T-helper 17 cell (primary cell): ENCODE measurements at places on chromosomes 7 and 10. TPM values are rescaled to one million over a fixed set of nuclear protein-coding genes. Genes with fewer than 3 reads are reported as not detected.

DNA sequence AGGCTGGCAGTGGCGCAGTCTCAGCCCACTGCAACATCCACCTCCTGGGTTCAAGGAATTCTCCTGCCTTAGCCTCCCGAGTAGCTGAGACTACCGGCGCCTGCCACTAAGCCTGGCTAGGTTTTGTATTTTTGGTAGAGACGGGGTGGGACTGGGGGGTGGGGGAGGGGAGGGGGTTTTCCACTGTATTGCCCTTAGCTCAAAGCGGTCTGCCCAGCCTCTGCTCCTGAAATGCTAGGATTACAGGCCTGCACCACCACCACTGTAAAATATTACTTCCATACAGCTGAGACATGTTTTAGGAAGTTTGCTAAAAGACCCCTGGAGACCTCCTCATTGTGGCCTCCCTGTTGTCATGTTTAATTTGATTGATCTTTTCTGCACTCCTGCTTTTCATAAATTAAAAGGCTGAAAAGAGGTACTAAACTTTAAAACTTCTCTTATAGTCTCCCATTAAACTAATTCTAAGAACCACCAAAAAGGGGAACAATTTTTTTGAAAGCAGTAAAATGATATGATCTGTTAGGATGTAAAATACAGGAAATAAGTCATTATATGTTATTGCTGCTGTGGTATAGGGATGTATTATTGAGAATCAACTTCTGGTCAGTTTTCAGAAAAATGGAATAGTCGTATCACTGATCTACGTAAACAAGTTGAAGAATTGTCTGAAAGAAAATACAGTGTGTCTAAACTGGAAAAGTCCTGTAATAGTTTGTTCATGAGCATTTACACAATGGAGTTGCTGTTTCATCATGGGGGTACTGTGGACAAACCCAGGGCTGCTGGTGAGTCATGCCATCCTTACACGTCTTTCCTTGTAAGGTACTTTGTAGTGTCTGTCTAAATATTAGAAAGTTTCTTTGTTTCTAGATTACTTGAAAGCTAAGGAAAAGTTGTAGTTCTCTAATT is 72.9 kb upstream of the TMEM248 start:
- DNase-seq = no peak
- no peaks in the 10 kb centered on the region for H3K36me3 ChIP-seq
- peaks cover 10% of the 10 kb centered on the region for H3K4me1 ChIP-seq
- no peaks in the 10 kb centered on the region for H3K27me3 ChIP-seq

GRCh38 chr10:119896061-119896655 is 3.6 kb downstream of the SEC23IP start:
- H3K4me3 ChIP-seq = no peak overlapping the region
- no peaks in the 10 kb centered on the region for H3K27me3 ChIP-seq
- H3K27ac ChIP-seq = peak overlapping the region; percentile 97
- peaks cover 54% of the 10 kb centered on the region for H3K4me1 ChIP-seq

DNA sequence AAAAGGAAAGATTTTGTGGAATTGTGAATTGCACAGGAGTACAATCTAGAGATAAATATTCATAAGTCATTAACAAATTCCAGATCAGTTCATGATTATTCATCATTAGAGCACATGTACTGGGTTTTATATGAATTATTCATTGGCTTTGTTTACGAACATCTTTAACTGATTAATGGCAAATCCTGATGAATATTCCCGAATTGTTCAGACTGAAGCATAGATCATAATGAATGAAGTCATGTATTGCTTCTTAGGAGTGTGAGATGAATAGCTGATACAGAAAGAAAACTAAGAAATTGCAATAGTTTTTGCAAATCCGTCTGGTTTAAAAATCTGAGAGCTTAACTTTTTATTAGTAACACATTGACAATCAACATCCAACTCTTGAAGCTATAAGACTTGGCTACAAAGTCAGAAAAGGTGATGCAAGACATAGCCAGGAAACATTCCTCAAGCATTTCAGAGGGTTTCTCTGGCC is 183.6 kb upstream of the DGKB start:
- H3K4me3 ChIP-seq = no peak overlapping the region
- H3K27me3 ChIP-seq = no peaks in the 10 kb centered on the region
- no peak for DNase-seq
- H3K4me1 ChIP-seq = no peaks in the 10 kb centered on the region

DNA sequence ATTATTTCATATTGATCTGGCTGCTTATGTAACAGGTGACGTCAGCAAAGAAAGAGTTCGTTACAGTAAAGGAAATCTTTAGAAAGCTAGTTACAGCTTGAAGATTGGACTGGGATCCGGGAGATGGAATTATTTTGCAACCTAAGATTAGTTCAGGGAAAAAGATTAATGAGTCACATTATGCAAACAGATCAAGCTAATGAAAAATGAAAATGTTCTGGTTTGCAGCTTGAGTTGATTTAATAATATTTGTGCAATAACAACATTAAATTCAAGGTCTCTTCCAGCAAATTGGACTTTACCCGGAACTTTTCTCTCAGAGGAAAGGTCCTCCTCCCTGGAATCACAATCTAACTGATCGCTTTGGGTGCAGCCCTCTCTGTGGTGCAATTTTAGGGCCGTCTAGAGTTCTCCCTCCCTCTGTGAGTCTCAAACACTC is 119.5 kb downstream of the OTUD1 start:
- H3K4me1 ChIP-seq = no peaks in the 10 kb centered on the region
- no peaks in the 10 kb centered on the region for H3K36me3 ChIP-seq
- no peak for DNase-seq
- H3K27ac ChIP-seq = no peak overlapping the region

- no peak for DNase-seq
- peaks cover 40% of the 10 kb centered on the region for H3K4me1 ChIP-seq
- H3K27ac ChIP-seq = no peak overlapping the region
Measured at GRCh38 chr10:131970946-131971345, 10.8 kb downstream of the BNIP3 start.

TMEM236 gene
- not detected for total RNA-seq

DENND2A gene
- total RNA-seq = not detected

GRCh38 chr10:103491729-103492364 is 1.7 kb upstream of the NEURL1 start:
- peak overlapping the region; percentile 80 for H3K27ac ChIP-seq
- H3K27me3 ChIP-seq = peaks cover 40% of the 10 kb centered on the region
- DNase-seq = no peak
- H3K36me3 ChIP-seq = peaks cover 2% of the 10 kb centered on the region
- peak overlapping the region; percentile 39 for H3K4me3 ChIP-seq

DNA sequence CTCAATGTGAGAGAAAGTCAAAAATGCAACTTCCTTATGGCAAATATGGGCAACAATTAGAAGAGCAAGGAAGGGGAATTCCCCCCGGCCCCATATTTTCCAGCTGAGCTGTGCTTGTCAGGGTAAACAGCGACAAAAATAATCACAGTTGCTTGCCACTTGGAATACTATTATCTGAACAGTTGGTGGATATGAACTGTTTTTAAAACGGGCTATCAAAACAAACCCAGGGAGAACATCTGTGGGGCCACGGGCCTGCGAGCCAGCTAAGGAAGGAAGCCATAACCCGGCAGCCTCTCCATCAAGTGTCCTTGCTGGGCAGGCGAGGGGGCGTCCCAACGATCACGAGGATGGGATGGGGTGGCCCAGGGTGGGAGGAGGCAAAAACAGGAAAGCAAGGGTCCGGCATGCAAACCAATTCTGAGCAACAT is 228.4 kb downstream of the ARHGAP12 start:
- no peak overlapping the region for H3K27ac ChIP-seq
- peaks cover 18% of the 10 kb centered on the region for H3K27me3 ChIP-seq
- H3K36me3 ChIP-seq = no peaks in the 10 kb centered on the region
- no peak overlapping the region for H3K4me3 ChIP-seq

DNA sequence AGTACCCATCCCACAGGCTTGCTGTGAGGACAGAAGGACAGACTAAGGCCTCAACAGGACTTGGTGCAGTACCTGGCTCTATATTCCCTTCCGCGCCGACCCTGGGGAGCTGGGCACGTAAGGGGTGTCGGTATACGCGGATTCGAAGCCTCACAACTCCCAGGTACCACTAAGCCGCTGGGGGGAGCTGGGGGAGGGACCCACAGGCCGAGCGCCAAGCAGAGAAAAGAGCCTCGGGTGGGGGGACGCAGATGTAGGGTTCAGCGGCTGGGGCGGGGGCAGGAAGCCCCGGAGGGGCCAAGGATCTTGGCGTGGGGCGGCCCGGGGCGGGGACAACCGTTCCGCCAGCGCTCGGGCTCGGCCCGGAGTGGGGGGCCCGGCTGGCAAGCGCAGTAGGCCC is 126.4 kb upstream of the ZNF746 start:
- peak overlapping the region; percentile 97 for H3K4me3 ChIP-seq
- H3K4me1 ChIP-seq = peaks cover 28% of the 10 kb centered on the region
- H3K27me3 ChIP-seq = peaks cover 20% of the 10 kb centered on the region
- H3K36me3 ChIP-seq = peaks cover 4% of the 10 kb centered on the region
- DNase-seq = peak; percentile 36

ZNF239 gene
- 1.1 TPM for total RNA-seq
